ENCODE measurements at places on chromosomes 4 and X. TPM values are rescaled to one million over a fixed set of nuclear protein-coding genes. Genes with fewer than 3 reads are reported as not detected.

Gene GPR143
- total RNA-seq, result not detected

Gene FAAH2
- 0.07 TPM for total RNA-seq

Gene HOPX
- total RNA-seq, result 0.26 TPM

Gene NAP1L3
- total RNA-seq, result 8.3 TPM

Gene NUP62CL
- not detected for total RNA-seq

Gene ASMT
- 0.07 TPM for total RNA-seq
